ENCODE measurements at places on chromosomes 4 and X.

DNA sequence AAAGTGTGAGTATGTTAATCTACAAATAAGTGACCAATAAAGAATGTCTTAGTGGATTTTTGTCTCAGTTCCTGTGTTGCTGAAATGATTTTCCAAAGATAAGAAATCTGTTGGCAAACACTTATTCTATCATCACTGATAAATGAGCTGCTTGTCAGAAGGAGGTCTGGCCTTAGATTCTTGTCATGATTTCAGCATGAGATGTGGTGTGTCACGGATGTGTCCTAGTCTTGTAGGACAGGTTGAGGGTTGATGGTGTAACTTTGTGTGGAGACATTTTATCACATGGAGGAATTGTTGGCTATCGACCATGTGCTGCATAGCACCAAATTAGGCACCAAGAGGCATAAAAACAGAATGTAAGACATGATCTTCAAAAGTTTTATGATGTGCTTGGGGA is 31.8 kb upstream of the LIMCH1 start:
- DNase-seq = no peak

DNA sequence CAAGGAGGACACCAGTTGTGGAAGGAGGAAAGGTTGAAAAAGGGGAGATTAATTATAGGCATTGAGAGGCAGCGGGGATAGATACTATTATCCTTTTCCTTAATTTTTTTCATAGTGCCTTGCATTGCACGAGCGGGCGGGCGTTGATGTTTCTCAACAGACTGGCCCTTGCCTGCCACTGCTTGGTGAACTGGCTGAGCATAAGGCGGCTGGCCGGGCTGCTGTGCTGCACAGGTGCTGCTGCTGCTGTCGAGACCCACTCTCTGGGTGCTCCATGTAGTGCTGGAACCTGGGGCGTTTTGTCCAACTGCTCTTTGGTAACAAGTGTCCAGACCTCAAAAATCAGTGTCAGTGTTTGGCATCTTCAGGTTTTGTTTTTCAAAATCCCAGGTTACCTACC is 83.3 kb upstream of the PAQR3 start:
- no peak for DNase-seq

GRCh38 chrX:108584617-108585211 is 145.1 kb downstream of the COL4A5 start:
- no peak for DNase-seq

DNA sequence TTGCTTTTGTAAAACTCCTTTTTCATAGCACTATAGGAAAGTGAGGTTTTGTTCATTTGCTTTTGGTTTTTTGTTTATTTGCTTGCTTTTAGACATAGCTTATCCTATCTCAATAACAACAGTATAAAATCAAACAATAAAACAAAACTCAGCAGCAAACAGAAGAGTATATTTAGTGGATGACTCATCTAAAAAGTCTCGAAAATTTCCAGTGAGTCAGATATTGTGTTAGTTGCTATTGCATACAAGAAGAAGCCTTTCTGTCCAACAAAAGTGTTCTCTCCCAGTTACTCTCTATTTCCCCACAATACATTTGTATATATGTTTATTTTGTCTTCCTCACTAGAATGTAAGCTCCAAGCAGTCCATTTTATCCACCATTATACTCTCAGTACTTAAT is 36.0 kb upstream of the NPNT start:
- no peak for DNase-seq

DNA sequence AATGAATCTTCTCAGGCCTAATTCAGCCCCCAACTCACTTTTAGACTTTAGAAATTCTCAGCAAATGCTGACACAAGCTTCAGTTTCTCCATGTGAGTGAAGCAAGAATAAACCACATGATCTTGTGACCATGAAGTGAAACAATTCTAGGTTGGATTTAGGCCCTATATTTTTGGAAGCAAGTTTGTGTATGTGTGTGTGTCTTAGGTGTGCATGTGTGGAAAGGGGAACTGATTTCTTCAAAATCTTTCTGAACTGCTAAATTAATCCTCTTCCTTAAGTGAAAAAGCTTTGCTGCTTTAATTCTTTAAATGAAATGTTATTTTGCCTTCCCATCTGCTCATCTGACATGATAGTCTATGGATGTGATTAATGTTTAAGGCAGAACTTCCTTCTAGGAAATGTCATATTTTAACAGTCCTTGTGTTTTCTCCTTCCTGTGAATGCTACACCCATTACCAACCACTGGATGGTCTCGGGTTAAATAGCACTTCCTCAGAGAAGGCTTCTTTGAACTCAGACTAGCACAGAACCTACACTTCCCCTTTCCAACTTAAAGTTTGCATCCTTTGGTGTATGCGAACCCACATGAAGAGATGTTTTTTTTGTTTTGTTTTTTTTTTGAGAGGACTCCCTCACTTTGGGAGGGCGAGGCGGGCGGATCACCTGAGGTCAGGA is 1.2 kb upstream of the TMEM144 start:
- no peak for DNase-seq

DNA sequence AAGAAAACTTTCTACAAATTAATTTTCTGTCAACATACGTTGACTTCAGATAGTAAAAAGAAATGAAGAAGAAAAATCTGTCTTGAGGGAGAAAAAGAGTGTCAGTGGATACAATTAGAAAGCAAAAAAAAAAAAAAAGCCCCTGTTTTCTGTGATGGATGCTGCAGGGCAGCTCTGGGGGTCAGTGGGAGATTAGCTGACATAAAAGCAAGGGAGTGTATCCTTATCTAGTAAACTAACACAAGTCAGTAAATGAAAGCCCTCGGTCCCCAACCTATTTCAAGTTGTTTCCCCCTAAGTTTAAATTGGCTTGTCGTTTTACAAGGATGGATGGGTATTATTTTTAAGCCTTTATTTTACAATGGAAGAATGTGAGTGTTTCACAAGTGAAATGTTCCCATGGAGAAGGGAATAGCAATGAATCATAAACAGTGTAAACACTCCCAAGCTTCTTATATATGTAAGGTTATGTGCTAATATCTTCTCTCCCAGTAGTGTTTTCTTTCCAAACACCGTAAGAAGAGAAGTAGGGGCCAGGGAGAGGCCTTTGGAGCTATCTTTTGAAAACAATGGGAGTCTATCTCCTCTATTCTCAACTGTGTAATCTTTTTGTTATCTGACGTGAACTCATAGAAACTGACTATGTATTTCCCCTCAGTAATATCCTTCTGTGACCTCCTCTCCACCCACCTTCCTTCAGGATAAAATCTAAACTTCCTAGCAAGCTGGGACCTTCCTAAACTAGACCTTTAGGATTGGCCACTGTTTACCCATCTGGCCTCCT is 347.7 kb downstream of the FBXO8 start:
- DNase-seq = no peak
